ENCODE measurements at places on chromosomes 11 and 22. TPM values are rescaled to one million over a fixed set of nuclear protein-coding genes. Genes with fewer than 3 reads are reported as not detected.

Gene ZP1
- polyA plus RNA-seq = not detected

Gene ARL14EP
- polyA plus RNA-seq = 94.4 TPM

Gene CSTF3
- 55.1 TPM for polyA plus RNA-seq

Gene RGL4
- not detected for polyA plus RNA-seq

Gene RAG2
- polyA plus RNA-seq = 0.98 TPM

Gene GGT5
- not detected for polyA plus RNA-seq

Gene HMGXB4
- 15.2 TPM for polyA plus RNA-seq

Measured in Purkinje cell (primary cell).